ENCODE measurements at places on chromosomes 11 and 22.

GRCh38 chr22:39430576-39431150, 26.1 kb upstream of the MGAT3 start:
- no peak for DNase-seq

DNA sequence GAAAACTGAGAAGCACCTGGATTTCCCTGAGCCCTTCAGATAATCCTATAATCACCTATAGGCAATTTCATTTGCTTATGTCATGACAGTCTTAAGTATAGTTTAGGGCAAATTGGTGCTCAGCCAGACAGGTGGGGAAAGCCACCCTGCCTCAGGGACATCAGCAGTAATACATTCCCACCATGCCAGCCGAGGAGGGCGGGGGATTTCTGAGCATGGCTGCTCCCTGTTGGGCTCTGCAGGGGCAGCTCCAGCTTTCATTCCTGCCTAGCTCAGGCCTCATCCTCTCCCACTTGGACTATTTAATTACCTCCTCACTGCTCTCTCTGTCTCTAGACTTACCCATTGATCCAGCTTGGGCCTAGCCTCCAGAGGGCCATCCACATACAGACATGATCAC, 9.0 kb upstream of the DRD2 start:
- DNase-seq, result no peak

GRCh38 chr11:130894322-130895025, 21.8 kb downstream of the SNX19 start:
- DNase-seq, result no peak

DNA sequence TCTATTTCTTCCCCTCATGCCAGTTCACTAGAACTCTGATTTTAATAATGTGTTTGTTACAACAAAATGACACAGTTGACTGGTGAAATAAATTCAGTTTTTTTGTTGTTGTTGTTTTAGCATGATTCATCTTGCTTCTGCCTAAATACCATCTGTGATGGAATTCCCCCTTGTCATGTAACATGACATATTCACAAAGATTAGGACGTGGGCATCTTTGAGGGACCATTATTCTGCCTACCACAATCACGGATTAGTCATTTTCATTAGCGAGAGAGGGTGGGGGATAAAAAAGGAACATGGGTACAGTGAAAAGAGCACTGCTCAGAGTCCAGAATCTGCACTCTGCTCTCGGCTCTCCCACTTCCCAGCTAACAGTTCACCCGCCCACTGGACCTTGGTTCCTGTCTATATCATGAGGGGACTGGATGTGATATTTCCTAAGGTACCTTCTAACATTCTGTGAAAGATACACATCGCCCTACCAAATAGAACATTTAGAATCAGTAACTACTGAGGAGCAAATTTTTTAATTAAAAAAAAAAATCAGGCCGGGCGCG, 11.3 kb downstream of the HTATIP2 start:
- DNase-seq, result no peak

DNA sequence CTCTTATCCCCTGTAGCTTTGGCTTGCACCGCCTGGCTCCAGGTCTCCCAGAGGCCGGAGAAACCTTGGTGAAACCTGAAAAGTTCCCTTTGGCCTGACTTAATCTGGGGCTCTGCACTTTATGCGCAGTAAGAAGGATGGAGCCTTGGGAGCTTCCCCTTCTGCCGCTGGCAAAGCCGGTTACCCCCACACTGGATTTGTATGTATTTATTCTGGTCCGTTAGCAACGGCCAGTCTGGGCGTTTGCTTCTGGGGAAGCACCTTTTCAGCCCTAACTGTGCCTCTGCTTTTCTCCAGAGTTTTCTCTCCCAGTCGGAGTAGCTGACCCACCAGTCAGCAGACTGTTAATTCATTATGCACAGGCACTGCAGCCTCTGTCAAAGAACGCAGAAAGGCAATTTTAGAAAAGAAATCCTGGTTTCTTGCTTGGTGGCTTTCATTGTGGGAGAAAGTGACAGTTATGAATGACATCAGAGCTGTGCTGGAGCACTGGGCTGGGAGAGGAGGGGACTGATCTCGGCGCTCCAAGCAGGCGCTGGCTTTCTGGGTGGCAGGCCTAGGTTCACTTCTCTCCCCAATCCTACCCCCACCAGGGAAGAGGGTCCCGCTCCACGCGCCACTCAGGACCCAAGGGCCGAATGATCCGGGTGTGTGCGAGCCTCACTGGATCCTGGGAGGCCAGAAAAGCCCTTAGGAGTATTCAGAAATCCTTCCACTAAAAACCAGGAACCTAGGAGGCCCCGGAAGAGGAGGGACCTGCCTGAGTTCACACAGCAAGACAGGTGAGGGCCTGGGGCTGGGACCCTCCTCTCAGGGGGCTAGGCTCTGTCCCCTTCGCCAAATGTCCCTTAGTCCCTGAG, 70.2 kb downstream of the RTL6 start:
- DNase-seq, result no peak
